ENCODE measurements at places on chromosomes 13 and 19. TPM values are rescaled to one million over a fixed set of nuclear protein-coding genes. Genes with fewer than 3 reads are reported as not detected.

The SYNE4 gene
- total RNA-seq = 2.6 TPM

The CEACAM21 gene
- total RNA-seq = 41.8 TPM

The PIAS4 gene
- 35.6 TPM for total RNA-seq

The DPP9 gene
- total RNA-seq = 103 TPM

The KLK10 gene
- not detected for total RNA-seq

The CNN1 gene
- total RNA-seq = not detected

The CYP4F11 gene
- total RNA-seq = not detected

The TYK2 gene
- 240 TPM for total RNA-seq

The C19orf81 gene
- not detected for total RNA-seq

The PRODH2 gene
- total RNA-seq = not detected

The ZNF836 gene
- 18.7 TPM for total RNA-seq

The PABPC3 gene
- total RNA-seq = 0.79 TPM

The AMH gene
- 12.1 TPM for total RNA-seq

The KIR2DL4 gene
- total RNA-seq = not detected

The RNF225 gene
- total RNA-seq = 0.99 TPM

The PSG11 gene
- not detected for total RNA-seq

The SHANK1 gene
- total RNA-seq = not detected

The NUP62 gene
- 116 TPM for total RNA-seq

The CGB8 gene
- total RNA-seq = not detected

The KIR2DL1 gene
- not detected for total RNA-seq

The CBLC gene
- total RNA-seq = not detected

The BRME1 gene
- total RNA-seq = 5.0 TPM

The LPAR6 gene
- total RNA-seq = 50.3 TPM

The PNMA8B gene
- not detected for total RNA-seq

The CYP4F2 gene
- total RNA-seq = not detected

The MYBPC2 gene
- not detected for total RNA-seq

The APLP1 gene
- total RNA-seq = 1.4 TPM

The GPATCH1 gene
- total RNA-seq = 13.6 TPM

The ZNF135 gene
- 1.3 TPM for total RNA-seq

The GFY gene
- total RNA-seq = not detected

The BORCS8 gene
- 25.4 TPM for total RNA-seq

The C19orf38 gene
- total RNA-seq = 2.2 TPM

The SPACA4 gene
- not detected for total RNA-seq

The FRY gene
- 1.4 TPM for total RNA-seq

The ZNF132 gene
- 6.0 TPM for total RNA-seq

The SYNGR4 gene
- total RNA-seq = not detected

The SOX1 gene
- total RNA-seq = not detected

The ATP4B gene
- not detected for total RNA-seq

The SHISA2 gene
- total RNA-seq = 0.45 TPM

The FUT3 gene
- not detected for total RNA-seq

The LRRC63 gene
- 1.7 TPM for total RNA-seq

The KASH5 gene
- total RNA-seq = not detected

The PSG1 gene
- total RNA-seq = not detected

The ANGPTL8 gene
- not detected for total RNA-seq

The CEACAM6 gene
- total RNA-seq = not detected

The TEX101 gene
- total RNA-seq = not detected

The ZNF723 gene
- not detected for total RNA-seq

The DLL3 gene
- 0.29 TPM for total RNA-seq

The TEX26 gene
- total RNA-seq = not detected
